ENCODE measurements at places on chromosomes 11 and 22. TPM values are rescaled to one million over a fixed set of nuclear protein-coding genes. Genes with fewer than 3 reads are reported as not detected.

GRCh38 chr11:79168530-79169110 is 272.2 kb downstream of the TENM4 start:
- no peak for DNase-seq

- DNase-seq = no peak
Observed at GRCh38 chr11:8223513-8223900, 40.2 kb downstream of the LMO1 start.

DNA sequence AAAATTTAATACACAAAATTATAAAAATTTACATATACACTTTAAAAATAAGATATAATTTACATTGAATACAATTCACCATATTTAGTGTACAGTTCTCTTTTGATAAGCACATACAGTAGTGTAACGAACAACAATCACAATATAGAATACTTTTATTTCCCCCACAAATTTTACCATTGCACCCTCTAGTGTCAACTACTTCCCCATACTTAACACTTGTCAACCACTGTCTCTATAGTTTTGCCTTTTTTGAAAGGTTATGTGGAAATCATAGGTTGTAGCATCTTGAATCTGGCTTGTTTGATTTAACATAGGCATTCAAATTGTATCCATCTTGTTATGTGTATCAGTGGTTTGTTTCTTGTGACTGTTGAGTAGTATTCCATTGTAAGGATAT is 21.3 kb upstream of the PANX1 start:
- no peak for DNase-seq

DNA sequence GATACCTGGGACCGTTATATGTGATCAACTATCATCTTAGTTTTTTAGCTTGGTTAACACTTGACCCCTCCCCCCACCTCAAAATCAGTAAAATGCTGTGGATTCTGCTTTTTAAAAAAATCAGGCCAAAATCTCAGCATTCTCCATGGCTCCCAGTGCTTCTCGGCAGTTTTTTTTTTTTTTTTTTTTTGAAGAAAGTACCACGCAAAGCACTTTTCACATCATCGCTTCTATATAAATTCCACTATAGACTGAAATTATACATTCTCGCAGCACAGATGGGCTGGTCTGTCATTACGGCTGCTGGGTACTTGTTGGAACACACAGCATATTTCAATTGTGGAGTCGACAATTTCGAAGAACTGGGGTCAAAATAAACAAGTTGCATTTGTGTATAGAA is 67.7 kb upstream of the PPARA start:
- DNase-seq = no peak

- no peak for DNase-seq
Observed at GRCh38 chr11:947744-948143, 22.1 kb downstream of the AP2A2 start.

DNA sequence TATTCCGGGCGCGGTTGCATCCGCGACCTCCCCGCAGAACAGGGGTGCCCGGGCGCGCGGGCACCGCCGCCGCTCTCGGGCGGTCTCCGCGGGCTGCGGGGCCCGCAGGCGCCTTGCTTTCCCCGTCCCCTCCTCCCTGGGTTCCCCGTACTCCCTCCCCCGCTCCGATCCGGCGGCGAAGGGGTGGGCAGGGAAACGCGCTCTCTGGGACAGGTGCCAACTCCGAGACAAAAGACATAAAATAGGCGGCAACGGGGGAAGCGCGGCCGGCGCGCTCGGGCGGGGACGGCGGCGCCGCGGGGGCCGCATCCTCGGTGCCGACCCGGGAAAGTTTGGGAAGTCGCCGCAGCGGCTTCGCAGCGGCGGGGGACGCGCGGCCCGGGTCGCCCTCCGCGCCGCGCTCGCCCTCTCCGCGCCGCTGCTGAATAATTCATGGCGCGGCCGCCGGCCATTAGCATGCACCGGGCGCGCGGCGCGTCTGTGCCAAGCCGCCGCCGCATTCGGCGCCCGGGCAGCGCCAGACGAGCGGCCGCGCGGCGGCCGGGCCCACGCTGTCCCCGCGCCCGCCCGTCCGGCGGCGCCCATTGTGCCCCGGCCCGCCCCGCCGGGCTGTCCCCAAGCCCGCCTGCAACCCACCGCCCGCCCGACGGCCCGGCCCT is 78.7 kb upstream of the PPARA start:
- DNase-seq = peak; percentile 90

DNA sequence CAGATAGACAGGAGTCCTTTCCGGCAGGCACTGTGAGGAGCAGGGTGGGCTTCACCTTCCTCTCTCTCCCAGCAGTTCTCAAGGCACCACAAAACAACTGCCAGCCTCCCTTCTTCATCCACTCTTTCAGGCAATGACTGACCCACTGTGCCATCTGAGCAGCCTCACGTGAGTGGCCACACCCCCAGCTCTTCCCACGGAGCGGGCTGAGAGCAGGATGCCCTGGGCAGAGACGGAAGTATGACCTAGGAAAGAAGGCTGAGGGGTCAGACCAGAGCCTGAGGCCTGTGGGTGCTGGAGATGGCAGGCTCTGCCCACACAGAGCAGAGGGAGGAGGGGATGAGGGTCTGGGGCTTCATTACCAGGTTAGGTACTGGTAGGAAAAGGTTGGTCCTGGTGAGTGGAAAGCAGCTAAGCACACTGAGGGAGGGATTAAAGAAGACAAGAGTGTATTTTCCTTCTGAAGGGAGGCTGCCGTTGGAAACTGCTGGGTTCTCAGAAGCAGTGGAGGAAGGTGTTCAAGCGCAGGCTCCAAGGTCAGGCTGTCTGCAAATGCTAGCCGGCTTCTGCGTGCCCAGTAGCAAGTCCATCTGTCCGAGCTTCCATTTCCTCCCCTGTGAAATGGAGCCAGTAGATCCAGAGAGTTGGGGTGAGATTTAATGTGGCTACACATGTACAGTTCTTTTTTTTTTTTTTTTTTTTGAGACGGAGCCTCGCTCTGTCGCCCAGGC is 4.6 kb downstream of the NLRP6 start:
- DNase-seq = no peak

DNA sequence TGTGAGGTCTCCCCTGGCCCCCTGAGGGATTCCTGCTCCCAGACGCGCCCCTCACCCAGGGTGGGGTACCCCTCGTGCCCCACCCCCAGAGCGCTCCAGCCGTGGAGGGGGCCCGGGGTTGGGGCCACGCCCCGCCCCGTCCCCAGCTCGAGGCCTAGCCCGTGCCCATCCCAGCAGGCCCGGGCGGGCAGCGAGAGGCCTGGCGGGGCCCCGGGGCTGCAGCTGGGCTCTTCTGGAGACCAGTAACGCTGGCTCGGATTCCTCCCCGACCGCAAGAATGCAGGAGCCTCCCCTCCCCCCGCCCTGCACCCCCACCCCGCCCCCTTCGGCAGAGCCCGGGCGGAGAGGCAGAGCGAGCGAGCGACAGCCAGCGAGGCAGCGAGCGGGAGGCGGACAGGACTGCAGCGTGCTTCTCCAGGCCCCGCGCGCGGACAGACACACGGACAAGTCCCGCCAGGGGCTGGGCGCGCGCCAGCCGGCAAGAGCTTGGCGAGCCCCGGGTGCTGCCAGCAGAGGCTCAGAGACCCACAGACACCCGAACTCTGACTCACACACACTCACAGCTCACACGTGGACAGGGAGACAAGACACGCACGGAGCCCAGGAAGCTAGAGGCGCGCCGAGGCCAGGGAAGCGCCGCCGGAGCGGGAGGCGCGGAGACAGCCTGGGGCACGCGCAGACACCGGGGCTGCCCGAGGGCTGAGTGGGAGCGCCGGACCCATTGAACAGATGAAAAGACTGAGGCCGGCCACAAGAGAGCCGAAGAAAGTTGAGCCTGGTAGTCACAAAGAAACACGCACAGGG is 15.2 kb downstream of the BCL9L start:
- peak; percentile 61 for DNase-seq

GRCh38 chr11:29844701-29845379 is 172.0 kb downstream of the KCNA4 start:
- no peak for DNase-seq

DNA sequence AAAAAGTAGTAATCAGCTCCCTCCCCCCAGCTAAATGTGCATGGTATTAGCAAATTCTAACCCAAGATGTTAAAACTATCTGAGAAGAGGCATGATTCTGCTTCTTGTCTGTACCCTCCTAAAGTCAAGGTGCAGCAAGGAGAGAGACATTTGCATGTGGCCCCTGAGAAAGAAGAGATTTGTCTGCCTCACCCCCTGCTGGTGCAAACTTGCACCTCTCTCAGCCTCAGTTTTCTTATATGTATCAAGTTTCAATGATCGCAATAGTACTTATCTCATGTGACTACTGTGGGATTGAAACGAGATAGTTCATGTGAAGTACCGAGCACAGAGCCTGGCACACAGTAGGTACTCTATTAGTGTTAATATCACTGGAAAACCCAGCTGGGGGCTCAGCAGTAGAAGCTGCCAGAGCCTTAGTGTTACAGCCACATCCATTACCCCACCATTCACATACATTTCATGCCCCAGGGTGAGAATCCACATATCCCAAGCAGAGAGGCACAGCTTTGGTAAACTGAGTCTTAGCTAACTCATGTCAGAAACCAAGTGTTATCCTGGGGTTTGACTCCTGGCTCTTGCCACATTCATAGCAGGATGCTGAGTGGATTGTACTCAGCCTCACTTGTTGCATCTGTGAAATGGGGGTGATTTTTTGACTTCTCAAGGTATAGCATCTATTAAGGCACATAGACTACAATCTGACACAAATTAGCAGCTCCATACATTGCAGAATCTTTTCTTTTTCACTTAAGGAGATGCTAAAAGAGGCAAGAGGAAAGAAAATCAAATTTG is 24.9 kb downstream of the CD44 start:
- peak; percentile 30 for DNase-seq

GRCh38 chr11:115317277-115318185 is 186.7 kb downstream of the CADM1 start:
- peak; percentile 24 for DNase-seq

DNA sequence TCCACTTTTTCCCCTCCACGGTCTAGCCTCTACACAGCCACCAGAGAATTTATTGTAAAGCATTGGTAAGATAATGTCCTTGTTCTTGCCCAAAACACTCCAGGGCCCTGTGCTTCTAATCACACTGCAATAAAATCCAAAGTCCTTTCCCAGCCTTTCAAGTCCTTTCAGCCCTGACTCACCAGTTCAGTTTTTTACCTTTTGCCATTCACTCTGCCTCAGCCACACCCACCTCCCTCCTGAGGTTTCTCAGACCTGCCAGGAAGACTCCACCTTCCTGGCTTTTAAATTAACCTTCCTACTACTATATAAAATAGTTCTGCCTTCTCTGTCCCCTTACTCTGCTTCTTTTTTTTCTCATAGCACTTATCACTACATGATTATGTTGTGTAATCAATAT is 91.0 kb upstream of the ARHGAP32 start:
- peak; percentile 86 for DNase-seq

- DNase-seq = no peak
Observed at GRCh38 chr22:23800297-23801237, 13.8 kb downstream of the SMARCB1 start.

GRCh38 chr11:76641905-76642304 is 28.6 kb downstream of the LRRC32 start:
- DNase-seq = no peak

GRCh38 chr11:47101406-47101805 is 75.3 kb downstream of the ARFGAP2 start:
- DNase-seq = no peak

GRCh38 chr22:23692598-23693291 is 1.9 kb downstream of the RGL4 start:
- DNase-seq = no peak

GRCh38 chr22:17754233-17754925 is 19.9 kb downstream of the BID start:
- no peak for DNase-seq

GRCh38 chr11:124754710-124755109 is 2.7 kb upstream of the VSIG2 start:
- DNase-seq = no peak

GRCh38 chr22:35312198-35313059 is 12.7 kb downstream of the TOM1 start:
- DNase-seq = peak; percentile 99

The BBS1 gene
- 11.6 TPM for polyA plus RNA-seq

The GDPD4 gene
- not detected for polyA plus RNA-seq

The NRIP3 gene
- polyA plus RNA-seq = 0.21 TPM

The FAM111B gene
- polyA plus RNA-seq = 0.54 TPM

The SCGB1D4 gene
- not detected for polyA plus RNA-seq

The MMP13 gene
- not detected for polyA plus RNA-seq

The PLAAT2 gene
- polyA plus RNA-seq = 447 TPM

The PGA5 gene
- 0.54 TPM for polyA plus RNA-seq

The APOBEC3B gene
- 5.8 TPM for polyA plus RNA-seq

The ANGPTL5 gene
- 0.10 TPM for polyA plus RNA-seq

The OR4A16 gene
- not detected for polyA plus RNA-seq
